ENCODE measurements at places on chromosomes 2 and 18.

DNA sequence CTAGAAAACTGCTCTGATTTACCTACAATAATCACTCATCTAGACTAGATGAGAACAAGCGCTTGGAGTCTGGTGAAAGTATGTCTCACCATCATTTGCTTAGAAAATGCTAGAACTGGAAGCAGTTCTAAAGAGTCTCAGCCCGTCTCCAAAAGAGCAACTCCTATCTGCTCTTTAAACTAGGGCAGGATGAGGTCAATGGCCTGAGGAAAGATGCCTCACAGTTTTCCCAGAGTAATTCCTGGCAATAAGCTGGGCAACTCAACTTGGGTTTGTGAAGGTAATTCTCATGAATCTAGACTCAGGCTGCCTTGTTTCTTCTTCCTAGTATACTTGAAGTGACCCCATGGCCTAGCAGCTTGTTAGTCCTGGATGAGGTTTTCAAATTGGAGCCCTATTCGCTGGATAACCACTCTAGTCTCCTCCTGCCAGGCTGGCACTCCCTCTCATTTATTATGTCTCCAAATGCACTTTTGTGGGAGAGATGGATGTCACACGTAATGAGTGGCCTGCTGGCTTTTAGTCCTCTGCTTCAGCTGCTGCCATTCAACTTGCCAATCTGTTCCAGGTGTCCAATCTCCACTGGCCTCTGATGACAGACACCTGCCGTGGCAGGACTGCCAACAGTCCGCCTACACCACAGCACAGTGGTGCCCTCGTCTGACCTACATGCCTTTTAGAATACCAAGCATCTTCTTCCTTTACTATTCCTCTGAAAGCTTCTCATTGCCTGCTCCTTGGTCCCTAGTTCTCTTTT is 80.9 kb downstream of the CABYR start:
- no peak for DNase-seq

DNA sequence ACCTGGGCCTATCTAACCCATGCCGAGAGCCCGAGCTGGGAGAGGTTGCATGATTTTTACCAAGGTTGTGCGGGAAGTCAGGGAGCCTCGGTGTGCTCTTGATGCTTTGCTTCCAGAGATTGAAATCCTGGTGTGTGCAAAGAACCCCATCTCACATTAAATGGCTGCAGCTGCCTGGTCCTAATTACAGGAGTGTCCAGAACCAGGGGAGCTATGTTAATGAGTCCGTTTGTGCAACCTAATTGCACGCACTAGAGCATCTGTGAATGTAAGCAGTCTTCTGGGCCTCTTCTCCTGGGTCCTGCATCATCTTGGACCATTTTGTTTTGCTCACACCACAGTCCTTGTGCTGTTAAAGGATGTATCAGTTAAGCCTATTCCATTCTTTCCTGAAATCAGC is 263.8 kb downstream of the AGAP1 start:
- DNase-seq = no peak

- DNase-seq = peak; percentile 53
Measured at GRCh38 chr2:24832073-24832461, 38.8 kb downstream of the CENPO start.

DNA sequence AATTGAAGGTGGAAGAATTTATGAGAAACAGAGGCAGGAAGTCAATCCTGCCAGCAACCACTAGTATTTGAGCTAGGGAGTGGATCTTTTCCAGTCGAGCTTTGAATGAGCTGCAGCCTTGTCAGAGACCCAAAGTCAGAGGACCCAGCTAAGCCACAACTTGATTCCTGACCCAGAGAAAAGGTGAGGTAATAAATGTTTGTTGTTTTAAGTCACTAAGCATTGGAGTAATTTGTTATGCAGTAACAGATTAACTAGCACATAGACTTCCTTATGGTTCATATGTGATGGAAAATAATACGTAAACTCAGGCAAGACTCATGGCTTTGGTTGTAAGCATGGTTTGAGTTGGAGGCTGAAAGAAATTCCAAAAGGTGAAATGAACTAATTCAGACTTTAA is 21.6 kb downstream of the EFEMP1 start:
- no peak for DNase-seq

DNA sequence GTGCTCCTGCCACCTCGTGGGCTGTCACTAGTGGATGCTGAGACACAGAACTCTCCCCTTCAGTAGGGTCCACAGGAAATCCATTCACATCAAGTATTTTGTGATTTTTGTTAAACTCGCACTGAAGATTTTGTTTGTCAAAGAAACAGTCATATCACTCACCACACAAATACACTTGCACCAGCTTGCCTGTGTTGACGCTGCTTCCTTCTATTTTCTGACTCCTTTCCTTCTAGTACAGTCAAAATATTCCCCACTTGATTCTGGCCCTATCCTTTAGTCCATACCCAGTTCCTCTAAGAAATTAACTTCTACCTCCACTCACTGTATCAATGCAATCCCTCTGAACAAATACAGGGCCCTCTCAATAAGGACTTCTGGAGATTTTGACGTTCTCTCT is 213.2 kb upstream of the ARL4C start:
- no peak for DNase-seq

GRCh38 chr2:30807249-30807648 is at the start of gene CAPN13:
Gene CAPN13, minus strand, starts transcription at chr2:30807446. Its CDS starts 20,121 bp downstream, at chr2:30787325.
- DNase-seq = peak; percentile 91

- peak; percentile 87 for DNase-seq
Measured at GRCh38 chr2:189580658-189581353, at the start of gene SLC40A1. Gene SLC40A1, minus strand, starts transcription at chr2:189580786. Its CDS starts 326 bp downstream, at chr2:189580460.

- DNase-seq = peak; percentile 44
Measured at GRCh38 chr2:121790276-121790956, 35.0 kb downstream of the TSN start.

Data from ELF-1 (cell line).